ENCODE measurements at places on chromosomes 12 and 14.

GRCh38 chr12:2613326-2614073 is 181.3 kb upstream of the FKBP4 start:
- DNase-seq, result no peak

DNA sequence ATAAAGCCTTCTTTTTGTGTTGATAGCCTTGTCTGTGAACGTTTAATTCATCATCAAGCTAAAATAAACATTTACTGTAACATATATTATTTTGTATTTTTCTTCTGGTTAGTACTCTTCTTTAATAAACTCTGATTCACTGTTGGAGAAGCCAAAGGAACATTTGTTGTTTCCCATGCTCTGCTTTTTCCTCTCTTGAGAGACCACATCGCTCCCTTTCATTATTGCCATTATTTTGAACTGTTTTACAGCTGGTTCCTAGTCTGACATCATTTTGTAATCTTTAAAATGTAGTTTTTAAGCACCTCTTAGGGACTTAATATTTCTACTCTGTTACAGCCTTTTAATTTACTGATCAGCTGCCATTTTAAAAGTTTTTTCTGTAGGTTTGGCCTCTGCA is 301.8 kb downstream of the NPAS3 start:
- no peak for DNase-seq

- DNase-seq, result no peak
Observed at GRCh38 chr12:122934722-122935121, 31.5 kb downstream of the ABCB9 start.

- DNase-seq, result no peak
Observed at GRCh38 chr14:93543766-93544165, 113.0 kb downstream of the UNC79 start.

DNA sequence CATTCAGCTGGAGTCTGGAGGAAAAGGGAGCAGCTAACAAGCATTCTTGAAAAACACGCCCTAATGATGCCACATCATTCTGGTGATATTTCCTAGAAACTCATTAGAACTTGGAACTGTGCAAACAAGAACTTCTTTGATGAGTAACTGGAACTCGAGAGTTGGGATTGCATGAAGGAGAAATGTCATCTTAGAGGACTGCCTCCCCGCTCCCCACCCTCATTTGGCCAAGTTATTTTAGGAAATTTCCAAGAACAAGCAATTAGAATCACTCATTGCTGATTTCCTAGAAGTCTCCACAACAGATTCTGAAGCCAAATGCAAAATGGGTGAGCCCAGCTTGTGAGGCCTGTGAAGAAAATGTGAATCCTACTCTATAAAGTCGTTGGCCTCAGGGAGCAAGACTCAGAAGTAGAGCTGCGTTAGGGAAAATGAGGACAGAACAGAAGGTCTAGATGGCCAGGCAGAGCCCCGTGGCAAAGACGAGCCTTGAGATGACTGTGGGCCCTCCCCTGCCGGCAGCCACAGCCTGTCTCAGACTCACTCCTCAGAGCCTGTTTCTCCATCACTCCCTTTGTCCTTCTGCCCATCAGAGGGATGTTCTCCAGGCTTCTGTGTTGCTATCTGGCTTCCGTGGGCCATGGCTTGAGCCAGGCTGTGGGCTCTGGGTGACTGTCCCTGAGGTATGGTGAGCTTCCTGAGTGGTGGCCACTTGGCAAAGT is 38.4 kb downstream of the RTL1 start:
- DNase-seq, result no peak

DNA sequence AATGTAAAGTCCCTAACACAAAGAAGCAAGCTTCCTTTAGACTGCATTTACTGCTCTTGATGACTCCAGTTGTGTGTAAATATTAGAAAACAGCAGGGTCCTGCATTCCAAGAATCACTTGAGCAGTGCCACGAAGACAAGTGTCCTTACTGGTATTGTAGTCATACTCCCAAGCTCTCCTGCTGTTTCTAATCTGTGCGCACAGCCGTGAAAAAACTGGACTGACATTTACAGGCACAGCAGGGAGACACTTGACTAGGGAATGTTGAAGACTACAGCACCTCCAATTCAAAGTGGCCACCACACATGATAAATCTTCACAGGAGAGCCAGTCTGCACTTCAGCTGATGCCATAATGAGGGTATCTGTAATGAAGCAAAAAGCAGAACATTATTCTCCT is 91.4 kb downstream of the VRK1 start:
- peak; percentile 87 for DNase-seq

DNA sequence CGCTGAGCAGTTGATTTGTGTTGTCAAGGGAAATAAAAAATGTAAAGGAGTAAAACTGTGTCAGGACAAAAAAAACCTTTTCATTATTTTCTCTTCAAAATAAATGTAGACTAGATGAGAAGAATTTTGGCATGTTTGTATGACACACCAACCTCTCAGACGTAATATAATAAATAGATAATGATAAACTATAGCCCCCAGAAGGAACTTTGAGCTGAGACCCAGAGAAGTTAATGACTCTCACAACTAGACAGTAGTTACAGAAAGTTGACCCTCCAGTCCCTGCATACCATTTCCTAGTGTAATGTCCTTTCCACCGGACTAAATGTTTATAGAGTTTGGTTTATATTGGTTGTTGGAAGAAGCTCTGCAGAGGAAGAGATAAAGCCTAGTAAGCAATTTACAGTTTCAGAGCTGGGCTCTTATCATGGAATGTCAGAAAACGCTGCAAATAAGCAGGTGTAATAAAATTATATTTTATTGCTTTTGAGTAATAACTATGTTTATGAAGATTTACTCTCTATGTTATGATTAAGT is 97.3 kb downstream of the TRHDE start:
- DNase-seq, result no peak

DNA sequence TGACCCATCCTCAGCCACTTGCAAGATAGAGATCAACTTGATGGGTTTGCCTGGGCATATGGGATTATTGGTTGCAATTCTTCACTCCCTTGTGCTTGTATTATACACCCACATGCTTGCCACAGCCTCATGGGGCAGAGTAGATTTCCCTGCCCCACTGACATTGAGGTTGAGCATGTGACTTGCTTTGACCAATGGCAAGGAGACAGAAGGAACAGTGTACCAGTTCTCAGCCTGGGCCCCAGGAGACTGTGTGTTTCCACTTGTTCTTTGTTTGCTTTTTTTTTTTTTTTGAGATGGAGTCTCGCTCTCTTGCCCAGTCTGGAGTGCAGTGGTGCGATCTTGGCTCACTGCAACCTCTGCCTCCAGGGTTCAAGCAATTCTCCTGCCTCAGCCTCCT is 31.8 kb downstream of the CALM1 start:
- no peak for DNase-seq

DNA sequence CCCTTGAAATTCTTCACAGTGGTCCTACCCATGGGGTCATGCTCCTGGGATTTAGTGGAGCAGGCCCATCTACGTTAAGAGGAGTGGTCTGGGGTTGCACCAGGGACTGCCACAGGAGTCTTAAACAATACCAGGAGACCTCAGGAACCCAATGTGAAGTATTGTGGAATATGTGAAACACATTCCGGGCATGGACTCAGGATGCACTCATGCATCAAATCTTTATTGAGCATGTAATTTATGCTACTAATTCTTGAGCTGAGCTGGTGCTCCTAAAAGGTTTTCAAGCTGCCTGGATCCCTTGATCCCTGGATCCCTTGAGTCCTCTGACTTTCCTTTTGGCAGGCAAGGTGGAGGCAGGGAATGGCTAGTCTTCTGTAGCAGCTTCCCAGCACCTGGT is 8.8 kb downstream of the SERPINA10 start:
- DNase-seq, result no peak

- DNase-seq, result no peak
Observed at GRCh38 chr14:104350463-104351185, 212.2 kb downstream of the KIF26A start.

GRCh38 chr12:22262309-22262708 is 72.2 kb downstream of the ST8SIA1 start:
- no peak for DNase-seq

DNA sequence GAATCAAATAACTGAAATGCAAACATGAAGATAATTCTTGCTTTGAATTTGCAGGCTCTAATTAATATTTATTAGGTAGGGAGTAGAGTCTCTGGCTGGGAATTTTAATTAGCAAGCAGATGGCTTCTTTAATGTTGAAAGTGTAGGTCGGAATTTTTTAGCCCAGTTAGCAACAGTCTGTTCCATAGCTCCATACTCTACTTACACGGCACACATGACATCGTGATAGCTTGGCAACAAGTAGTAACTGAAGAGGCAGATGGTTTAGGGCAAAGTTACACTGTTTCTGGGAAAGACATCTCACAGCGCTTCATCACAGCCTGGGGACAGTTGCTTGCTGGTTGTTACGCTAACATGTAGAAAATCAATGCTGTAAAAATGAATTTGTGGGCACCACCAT is 710.7 kb downstream of the GALC start:
- peak; percentile 89 for DNase-seq

- DNase-seq, result no peak
Observed at GRCh38 chr14:51822499-51822898, 37.9 kb upstream of the GNG2 start.

- DNase-seq, result no peak
Observed at GRCh38 chr14:98954349-98955000, 317.5 kb downstream of the BCL11B start.

DNA sequence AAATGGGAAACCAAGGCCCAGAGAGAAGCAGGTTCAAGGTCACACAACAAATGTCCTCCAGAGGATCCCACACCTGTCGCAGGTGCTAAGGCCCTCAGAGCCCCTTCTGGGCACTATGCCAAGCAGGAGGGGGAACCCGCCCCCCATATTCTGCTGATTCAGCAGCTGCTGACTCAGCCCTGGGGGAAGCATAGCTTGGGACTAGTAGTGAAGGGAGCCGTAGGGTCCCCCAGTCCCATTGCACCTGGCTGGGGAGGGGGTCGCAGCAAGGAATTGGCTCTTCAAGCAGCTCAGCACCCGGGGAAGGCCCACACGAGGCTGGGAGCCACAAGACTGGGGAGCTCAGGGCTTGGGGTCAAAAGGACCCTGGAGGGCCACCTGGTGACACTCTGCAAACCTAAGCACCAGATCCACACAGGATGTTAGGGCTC is 1.0 kb downstream of the RASAL1 start:
- DNase-seq, result no peak

- DNase-seq, result no peak
Observed at GRCh38 chr14:67335781-67336180, 23.8 kb downstream of the ATP6V1D start.

GRCh38 chr12:57261428-57261865 is 10.5 kb upstream of the STAC3 start:
- no peak for DNase-seq

DNA sequence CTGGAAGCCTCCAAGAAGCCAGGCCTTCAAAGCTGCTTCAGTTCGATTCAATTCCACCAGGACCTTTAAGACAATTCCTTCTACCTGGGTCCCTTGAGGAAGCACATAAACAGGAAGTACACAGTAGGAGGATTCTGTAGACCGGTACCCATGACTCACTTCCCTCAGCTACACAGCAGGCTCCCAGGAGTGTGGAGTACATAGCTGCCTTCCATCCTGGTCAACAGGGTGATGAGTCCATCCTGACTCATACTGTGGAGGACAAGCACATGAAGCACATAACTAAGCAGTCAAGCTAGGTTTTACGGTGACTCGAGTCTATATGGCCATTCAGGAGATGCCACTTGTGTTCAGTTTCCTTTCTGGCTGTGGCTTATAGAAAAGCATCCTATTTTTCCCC is 197.6 kb upstream of the RBM19 start:
- DNase-seq, result no peak

GRCh38 chr12:96132819-96133218 is 61.4 kb upstream of the ELK3 start:
- DNase-seq, result no peak

DNA sequence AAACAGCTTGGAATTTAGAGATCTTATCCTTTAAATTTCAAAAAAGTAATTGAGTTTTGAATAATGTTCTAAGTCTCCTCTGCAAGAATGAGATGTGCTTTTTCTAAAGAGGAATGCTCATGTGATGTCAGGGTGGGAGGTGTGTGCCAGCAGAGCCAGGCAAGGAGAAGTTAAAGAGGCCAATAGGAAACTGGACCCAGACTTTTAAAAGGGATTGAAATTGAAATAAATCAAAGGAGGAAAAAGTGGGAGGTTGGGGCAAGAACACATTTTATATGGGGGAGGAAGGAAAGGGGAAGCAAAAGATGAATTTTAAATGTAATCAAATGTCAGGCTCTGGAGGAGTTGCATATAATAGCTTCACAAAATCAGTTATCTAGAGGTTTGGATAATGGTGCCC is 126.1 kb downstream of the FIGNL2 start:
- no peak for DNase-seq

DNA sequence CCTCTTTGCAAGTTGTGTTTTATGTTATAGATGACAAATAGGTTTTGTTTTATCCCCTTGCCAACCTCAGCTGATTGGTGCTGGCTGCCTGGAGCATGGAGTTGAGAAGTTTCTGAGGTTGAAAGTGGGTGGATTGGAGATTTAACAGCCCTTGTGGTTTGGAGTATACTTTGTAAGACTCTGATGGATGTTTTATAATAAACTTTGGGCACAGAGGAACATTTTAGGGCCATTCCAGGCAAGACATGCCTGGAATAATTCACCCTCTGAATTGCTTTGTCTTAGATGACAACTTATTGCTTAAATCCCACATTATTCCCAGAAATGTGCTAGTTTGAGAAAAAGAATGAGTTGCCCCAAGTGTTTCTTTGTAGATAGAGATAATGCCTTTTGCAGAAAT is 158.9 kb downstream of the SLC5A8 start:
- DNase-seq, result no peak

DNA sequence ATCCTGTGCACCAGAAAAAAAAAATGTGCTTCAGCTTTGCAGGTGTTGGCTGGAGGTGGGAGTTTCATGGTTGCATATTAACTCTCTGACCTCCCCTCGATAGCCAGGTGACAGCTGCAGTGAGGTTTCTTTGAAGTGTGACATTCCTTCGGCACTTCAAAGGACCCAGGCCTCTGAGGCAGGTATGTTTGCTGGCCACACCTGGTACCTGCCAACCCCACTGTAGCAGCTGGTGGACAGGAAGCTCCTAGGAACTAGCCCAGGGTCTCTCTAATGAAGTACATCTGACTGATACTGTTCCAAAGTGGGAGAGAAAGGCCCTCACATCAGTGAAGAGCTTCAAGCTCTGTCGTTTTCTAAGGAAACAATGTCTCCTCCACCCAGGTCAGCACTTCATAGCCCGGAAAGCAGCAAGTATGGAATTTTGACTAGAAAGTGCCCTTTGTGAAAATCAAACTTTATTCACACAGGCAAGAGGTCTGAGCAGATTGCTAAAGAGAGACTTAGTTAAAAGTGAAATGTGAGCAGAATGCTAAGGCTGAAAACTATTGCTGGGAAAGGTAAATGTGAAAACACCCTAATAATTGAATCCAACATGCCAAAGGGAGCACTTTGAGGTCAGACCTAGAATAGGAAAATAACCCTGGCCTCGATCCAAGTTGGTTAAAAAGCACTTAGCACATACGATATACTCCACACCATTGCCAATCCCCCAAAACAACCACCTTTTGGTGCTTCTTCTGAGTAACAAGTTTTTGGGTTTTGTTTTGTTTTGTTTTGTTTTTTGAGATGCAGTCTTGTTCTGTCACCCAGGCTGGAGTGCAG is 71.3 kb downstream of the PHLDA1 start:
- no peak for DNase-seq

- DNase-seq, result no peak
Observed at GRCh38 chr14:102768223-102769048, 8.8 kb upstream of the TRAF3 start.

- no peak for DNase-seq
Observed at GRCh38 chr12:47236109-47236714, 156.5 kb upstream of the AMIGO2 start.

- DNase-seq, result no peak
Observed at GRCh38 chr14:34671716-34672115, 41.8 kb upstream of the SNX6 start.

GRCh38 chr12:49198431-49199155 is 9.7 kb upstream of the TUBA1A start:
- no peak for DNase-seq

Measured in NCI-H524 treated with DMSO at 0.1 percent for 48 hours (cell line).